Heart right ventricle (tissue), 16 donors: ENCODE measurements at places on chromosomes 13 and 19.
A peak's percentile ranks its signal among the peaks of the same experiment; 100 is the strongest.

DNA sequence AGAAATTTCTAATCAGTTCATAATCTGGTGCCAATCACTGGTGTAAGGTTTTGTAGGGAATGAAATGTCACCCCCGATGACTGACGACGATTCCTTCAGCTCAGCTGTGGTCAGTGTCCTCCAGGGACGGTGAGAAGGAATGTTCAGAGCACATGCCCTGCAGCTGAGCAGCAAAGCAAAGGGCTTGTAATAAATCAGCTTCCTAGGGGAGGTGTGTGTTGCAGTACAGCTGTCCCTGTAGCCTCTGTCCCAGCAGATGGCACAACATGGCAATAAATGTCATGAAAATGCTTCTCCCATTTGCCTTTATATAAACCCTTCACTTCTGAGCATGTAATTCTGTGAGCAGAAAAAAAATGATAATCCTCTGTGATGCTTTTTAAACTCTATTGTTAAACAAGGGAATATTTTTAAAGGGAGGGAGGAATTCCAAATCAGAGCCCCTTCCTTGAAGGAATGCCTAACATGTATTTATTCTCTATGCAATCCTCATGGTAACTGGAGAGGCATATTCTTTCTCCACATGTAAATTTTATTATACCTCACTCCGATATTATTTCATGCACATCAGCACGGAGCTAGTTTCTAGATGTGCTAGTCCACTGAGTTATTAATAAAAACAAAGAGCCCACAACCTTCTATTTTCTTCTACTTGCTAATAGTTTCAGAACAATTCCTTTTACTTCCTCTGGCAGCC lies 102.5 kb downstream of the FAM216B start:
- no peaks in the 10 kb centered on the region for H3K27me3 ChIP-seq
- no peak overlapping the region for H3K4me3 ChIP-seq
- H3K27ac ChIP-seq = no peak overlapping the region
- peaks cover 40% of the 10 kb centered on the region for H3K4me1 ChIP-seq
- no peak for DNase-seq

GRCh38 chr13:77406644-77407440 lies 79.9 kb upstream of the MYCBP2 start:
- peaks cover 4% of the 10 kb centered on the region for H3K27me3 ChIP-seq
- no peaks in the 10 kb centered on the region for H3K4me1 ChIP-seq
- no peak overlapping the region for H3K4me3 ChIP-seq
- no peak overlapping the region for H3K27ac ChIP-seq

DNA sequence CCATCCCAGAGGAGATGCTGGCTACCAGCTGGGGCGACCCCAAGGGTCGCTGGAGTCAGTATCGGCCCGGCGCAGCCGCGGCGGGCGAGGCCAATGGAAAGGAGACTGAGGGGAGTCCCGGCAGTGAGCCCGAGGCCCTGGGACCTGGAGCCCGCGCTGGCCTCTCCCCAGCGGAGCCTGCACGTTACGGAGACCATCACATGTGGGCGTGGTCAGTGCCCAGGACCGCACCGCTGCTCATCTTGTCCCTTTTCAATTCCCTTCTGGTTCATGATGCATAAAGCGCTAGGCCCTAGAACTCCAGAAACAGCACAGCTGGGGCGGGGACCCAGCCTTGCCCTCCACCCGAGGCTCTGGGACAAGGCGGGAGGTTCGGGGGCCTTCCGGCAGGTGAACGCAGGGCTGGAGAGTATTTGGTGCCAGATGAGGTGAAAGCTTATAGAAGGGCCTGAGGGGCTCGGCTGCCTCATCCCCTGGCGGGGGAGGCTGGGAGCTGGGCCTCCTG lies 8.0 kb downstream of the C19orf25 start:
- H3K36me3 ChIP-seq = peaks cover 18% of the 10 kb centered on the region
- peak overlapping the region; percentile 60 for H3K4me3 ChIP-seq
- no peak for DNase-seq

DNA sequence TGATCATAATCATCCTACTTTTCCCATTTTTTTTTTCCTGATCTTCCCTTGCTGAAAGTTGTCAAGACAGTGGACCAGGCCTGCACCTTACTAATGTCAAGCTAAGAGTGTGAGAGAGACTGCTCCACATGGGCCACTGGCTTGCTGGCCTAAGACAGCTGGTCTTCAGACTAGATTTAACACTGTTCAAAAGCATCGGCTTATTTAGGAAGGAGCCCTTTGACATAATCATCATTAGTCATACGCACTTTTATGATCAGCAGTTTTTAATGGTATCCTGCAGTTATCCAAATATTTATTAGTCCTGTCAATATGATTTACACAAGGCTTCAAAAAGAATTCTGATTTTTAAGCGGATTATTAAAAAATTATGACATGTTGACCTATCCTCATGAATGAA lies 270.6 kb downstream of the DNAJC15 start:
- no peaks in the 10 kb centered on the region for H3K27me3 ChIP-seq
- peaks cover 4% of the 10 kb centered on the region for H3K4me1 ChIP-seq
- no peak overlapping the region for H3K27ac ChIP-seq
- no peaks in the 10 kb centered on the region for H3K36me3 ChIP-seq
- DNase-seq = no peak
- no peak overlapping the region for H3K4me3 ChIP-seq

GRCh38 chr13:46121033-46121432 lies 16.2 kb upstream of the CPB2 start:
- no peaks in the 10 kb centered on the region for H3K36me3 ChIP-seq
- H3K27ac ChIP-seq = no peak overlapping the region
- no peaks in the 10 kb centered on the region for H3K4me1 ChIP-seq
- no peak for DNase-seq
- no peaks in the 10 kb centered on the region for H3K27me3 ChIP-seq

DNA sequence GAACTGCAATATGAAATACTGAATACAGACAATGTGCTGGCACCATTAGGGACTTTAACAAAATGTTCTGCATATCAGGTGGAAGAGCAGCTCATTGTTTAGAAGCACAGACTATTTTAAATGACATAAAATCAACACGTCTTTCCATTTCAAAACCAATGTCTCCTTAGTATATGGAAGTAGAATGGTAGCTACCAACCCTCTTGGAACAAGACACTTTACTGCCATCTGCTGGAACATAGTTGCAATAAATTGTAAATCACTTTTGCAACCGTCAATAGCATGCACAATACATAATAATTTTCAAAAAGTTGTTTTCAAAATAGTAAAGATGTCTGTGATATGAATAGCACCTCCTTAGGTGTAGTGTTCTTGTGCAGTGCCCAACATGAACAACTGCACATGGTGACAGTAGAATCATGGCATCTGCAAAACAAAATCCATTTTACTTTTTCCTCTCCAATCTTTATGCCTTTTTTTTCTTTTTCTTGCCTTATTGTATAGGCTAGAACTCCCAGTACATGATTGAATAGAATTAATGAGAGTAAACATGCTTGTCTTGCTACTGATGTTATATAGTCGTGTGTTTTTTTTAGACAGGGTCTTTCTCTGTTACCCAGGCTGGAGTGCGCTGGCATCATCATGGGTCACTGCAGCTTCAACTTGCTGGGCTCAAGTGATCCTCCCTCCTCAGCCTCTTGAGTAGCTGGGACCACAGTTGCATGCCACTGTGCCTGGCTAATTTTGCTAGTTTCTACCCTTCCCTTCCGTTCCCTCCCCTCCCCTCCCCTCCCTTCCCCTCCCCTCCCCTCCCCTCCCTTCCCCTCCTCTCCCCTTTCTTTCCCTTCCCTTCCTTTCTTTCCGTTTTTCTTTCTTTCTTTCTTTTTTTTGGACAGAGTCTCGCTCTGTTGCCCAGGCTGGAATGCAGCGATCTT lies 7.8 kb upstream of the LYPD5 start:
- no peak overlapping the region for H3K4me3 ChIP-seq
- H3K4me1 ChIP-seq = no peaks in the 10 kb centered on the region
- H3K36me3 ChIP-seq = no peaks in the 10 kb centered on the region
- H3K27me3 ChIP-seq = no peaks in the 10 kb centered on the region
- no peak overlapping the region for H3K27ac ChIP-seq

- DNase-seq = no peak
- no peaks in the 10 kb centered on the region for H3K36me3 ChIP-seq
- H3K27ac ChIP-seq = no peak overlapping the region
- no peaks in the 10 kb centered on the region for H3K4me1 ChIP-seq
- no peak overlapping the region for H3K4me3 ChIP-seq
Observed at GRCh38 chr13:107643615-107644014, 571.7 kb downstream of the LIG4 start.

- no peak overlapping the region for H3K27ac ChIP-seq
- peaks cover 36% of the 10 kb centered on the region for H3K4me1 ChIP-seq
- no peak for DNase-seq
- no peak overlapping the region for H3K4me3 ChIP-seq
- H3K36me3 ChIP-seq = peaks cover 51% of the 10 kb centered on the region
- no peaks in the 10 kb centered on the region for H3K27me3 ChIP-seq
Observed at GRCh38 chr13:45393941-45394570, 24.1 kb downstream of the SLC25A30 start.

- no peak overlapping the region for H3K4me3 ChIP-seq
- no peak overlapping the region for H3K27ac ChIP-seq
- H3K27me3 ChIP-seq = no peaks in the 10 kb centered on the region
Observed at GRCh38 chr13:37383046-37383445, 215.5 kb downstream of the POSTN start.

- H3K27me3 ChIP-seq = peaks cover 27% of the 10 kb centered on the region
- H3K4me1 ChIP-seq = no peaks in the 10 kb centered on the region
- no peaks in the 10 kb centered on the region for H3K36me3 ChIP-seq
- no peak overlapping the region for H3K27ac ChIP-seq
- no peak overlapping the region for H3K4me3 ChIP-seq
Observed at GRCh38 chr13:27381601-27382000, 42.8 kb upstream of the GTF3A start.

DNA sequence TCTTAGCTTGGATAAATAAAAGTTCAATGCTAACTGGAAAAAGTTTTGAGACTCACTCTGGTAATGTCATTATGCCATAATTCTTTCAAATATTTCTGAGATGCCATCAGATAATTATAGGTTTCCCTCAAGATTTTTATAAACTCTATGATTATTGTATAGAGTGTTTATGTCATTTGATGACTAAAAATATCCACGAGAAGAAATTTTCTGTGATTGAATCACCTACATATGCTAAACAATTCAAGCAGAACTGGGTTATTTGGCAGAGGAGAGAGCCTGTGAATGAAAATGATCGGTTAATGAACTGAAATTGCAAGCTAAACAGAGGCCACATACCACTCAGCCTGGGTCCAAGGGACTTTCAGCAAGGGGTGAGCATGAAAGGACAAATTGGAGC lies 92.6 kb upstream of the TSC22D1 start:
- no peak overlapping the region for H3K27ac ChIP-seq
- no peaks in the 10 kb centered on the region for H3K27me3 ChIP-seq
- no peak overlapping the region for H3K4me3 ChIP-seq
- peaks cover 19% of the 10 kb centered on the region for H3K4me1 ChIP-seq

GRCh38 chr13:112161521-112162301 lies 94.8 kb downstream of the SOX1 start:
- H3K4me1 ChIP-seq = no peaks in the 10 kb centered on the region
- H3K27me3 ChIP-seq = peaks cover 16% of the 10 kb centered on the region
- no peak overlapping the region for H3K4me3 ChIP-seq

- H3K4me1 ChIP-seq = no peaks in the 10 kb centered on the region
- H3K27ac ChIP-seq = no peak overlapping the region
- no peaks in the 10 kb centered on the region for H3K27me3 ChIP-seq
- no peaks in the 10 kb centered on the region for H3K36me3 ChIP-seq
- no peak overlapping the region for H3K4me3 ChIP-seq
Observed at GRCh38 chr13:107534548-107534947, 680.8 kb downstream of the LIG4 start.

GRCh38 chr13:54536112-54536511 lies 1507.5 kb downstream of the OLFM4 start:
- no peaks in the 10 kb centered on the region for H3K36me3 ChIP-seq
- no peak overlapping the region for H3K27ac ChIP-seq
- H3K4me1 ChIP-seq = no peaks in the 10 kb centered on the region
- H3K27me3 ChIP-seq = no peaks in the 10 kb centered on the region
- no peak overlapping the region for H3K4me3 ChIP-seq

DNA sequence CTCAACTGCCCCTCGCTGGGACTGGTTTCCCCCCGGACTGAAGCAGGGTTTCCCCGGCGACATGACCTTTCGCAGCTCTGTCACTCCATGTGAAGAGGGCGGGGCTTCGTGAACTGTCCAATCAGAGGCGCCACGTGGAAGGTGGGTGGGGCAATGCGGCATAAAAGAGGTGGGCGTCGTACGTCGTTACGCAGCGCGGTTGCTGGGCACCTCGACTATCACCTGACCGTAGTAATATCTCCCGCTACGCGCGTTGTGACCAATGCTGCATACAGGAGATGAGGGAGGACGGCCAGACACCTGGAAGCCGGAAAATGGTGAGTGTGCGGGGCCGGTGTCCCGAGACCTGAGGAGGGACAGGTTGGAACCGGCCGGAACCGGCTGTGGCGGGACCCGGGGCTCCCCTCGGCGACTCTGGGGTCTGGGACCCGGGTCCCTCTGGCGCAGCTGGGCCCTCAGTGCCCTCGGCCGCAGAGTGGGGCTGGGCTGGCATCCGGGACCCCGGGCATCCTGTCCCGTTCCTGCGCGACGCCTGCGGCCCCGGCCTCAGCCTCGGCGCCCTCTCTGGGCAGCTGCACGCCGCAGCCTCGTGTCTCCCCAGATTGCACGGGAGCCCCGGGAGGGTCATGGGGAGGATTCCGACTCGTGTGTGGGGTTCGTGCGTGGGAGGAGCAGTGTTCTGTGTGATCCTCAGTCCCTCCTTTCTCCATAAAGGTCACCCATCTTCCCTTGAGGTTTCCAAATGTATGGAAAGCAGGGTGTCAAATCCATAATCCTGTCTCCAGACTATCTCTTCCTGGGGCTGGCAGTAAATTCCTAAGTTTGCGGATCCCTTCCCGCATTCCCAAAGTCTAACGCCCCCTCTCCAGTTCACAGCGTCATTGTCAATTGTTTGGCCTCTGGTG lies 32.2 kb downstream of the ZNF136 start:
- no peaks in the 10 kb centered on the region for H3K27me3 ChIP-seq
- H3K36me3 ChIP-seq = no peaks in the 10 kb centered on the region
- peak; percentile 84 for DNase-seq

GRCh38 chr13:111117289-111117688 lies 2.2 kb downstream of the ARHGEF7 start:
- no peak overlapping the region for H3K4me3 ChIP-seq
- no peak overlapping the region for H3K27ac ChIP-seq
- no peak for DNase-seq
- H3K27me3 ChIP-seq = peaks cover 31% of the 10 kb centered on the region
- H3K4me1 ChIP-seq = peaks cover 46% of the 10 kb centered on the region

GRCh38 chr19:55228015-55228391 lies 560 bp downstream of the TMEM86B start:
- peak overlapping the region; percentile 71 for H3K27ac ChIP-seq
- H3K4me1 ChIP-seq = peaks cover 7% of the 10 kb centered on the region
- H3K36me3 ChIP-seq = peaks cover 6% of the 10 kb centered on the region

DNA sequence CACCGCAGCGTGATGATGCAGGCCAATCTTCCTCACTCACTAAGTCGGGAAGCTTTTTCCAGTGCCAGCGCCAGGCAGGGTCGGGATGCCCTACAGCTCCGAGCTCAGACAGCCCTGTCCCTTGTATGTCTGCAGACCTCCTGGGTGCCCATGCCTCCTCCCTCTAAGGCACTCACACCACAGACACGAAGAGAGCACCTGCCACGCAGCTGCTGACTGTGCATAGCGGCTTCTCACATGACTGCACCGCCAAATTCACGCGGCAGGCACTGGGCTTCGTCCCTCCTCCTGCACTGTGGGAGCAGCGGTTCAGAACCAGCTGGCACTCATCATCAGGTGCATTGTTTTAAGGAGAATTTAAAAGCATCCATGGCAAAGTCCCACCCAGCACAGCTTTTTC lies 88.1 kb downstream of the SLC7A1 start:
- peaks cover 19% of the 10 kb centered on the region for H3K27me3 ChIP-seq
- H3K36me3 ChIP-seq = no peaks in the 10 kb centered on the region
- DNase-seq = no peak
- H3K27ac ChIP-seq = no peak overlapping the region

- H3K36me3 ChIP-seq = no peaks in the 10 kb centered on the region
- no peak overlapping the region for H3K4me3 ChIP-seq
- no peaks in the 10 kb centered on the region for H3K27me3 ChIP-seq
- DNase-seq = no peak
- H3K27ac ChIP-seq = no peak overlapping the region
- no peaks in the 10 kb centered on the region for H3K4me1 ChIP-seq
Observed at GRCh38 chr13:64928696-64929499, 2301.2 kb downstream of the PCDH9 start.
